Activated naive CD8-positive, alpha-beta T cell treated with anti-CD3 and anti-CD28 coated beads, Interleukin-2, amount 10 ng/mL, durations not matched to agents 7 days and 5 days (primary cell): ENCODE measurements at places on chromosomes 11 and 22. TPM values are rescaled to one million over a fixed set of nuclear protein-coding genes. Genes with fewer than 3 reads are reported as not detected.

DNA sequence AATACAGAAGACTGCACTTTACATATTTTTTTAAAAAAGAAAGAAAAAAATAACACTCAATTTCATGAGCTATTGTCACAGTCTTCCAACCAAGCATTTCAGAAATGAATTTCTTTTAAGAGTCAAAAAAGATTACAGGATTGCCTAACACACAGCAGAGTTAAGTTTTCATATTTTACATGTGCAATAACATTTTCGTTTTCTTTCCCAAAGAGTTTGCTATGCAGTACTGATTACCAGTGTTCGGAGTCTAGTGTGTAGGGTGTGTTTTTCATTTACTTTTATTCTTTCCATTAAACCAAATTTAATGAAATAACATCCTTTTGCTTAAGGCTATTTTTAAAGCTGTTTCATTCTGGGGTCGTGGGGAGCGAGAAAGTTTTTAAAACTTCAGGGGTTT is 53.2 kb downstream of the MN1 start:
- no peaks in the 10 kb centered on the region for H3K36me3 ChIP-seq
- H3K4me1 ChIP-seq, result no peaks in the 10 kb centered on the region
- no peak overlapping the region for H3K27ac ChIP-seq
- DNase-seq, result no peak

GRCh38 chr22:47835726-47836125 is 1073.3 kb downstream of the TBC1D22A start:
- H3K27me3 ChIP-seq, result peaks cover 7% of the 10 kb centered on the region
- no peak for DNase-seq
- H3K4me3 ChIP-seq, result no peak overlapping the region
- no peak overlapping the region for H3K27ac ChIP-seq

GRCh38 chr22:30266445-30267381 is at the start of gene OSM:
Gene OSM, minus strand, starts transcription at chr22:30266851. Its CDS starts 52 bp downstream, at chr22:30266799.
- peaks cover 60% of the 10 kb centered on the region for H3K36me3 ChIP-seq
- no peaks in the 10 kb centered on the region for H3K27me3 ChIP-seq
- H3K27ac ChIP-seq, result peak within 1 kb of the TSS; percentile 97

SLC22A25 gene
- not detected for total RNA-seq

DNA sequence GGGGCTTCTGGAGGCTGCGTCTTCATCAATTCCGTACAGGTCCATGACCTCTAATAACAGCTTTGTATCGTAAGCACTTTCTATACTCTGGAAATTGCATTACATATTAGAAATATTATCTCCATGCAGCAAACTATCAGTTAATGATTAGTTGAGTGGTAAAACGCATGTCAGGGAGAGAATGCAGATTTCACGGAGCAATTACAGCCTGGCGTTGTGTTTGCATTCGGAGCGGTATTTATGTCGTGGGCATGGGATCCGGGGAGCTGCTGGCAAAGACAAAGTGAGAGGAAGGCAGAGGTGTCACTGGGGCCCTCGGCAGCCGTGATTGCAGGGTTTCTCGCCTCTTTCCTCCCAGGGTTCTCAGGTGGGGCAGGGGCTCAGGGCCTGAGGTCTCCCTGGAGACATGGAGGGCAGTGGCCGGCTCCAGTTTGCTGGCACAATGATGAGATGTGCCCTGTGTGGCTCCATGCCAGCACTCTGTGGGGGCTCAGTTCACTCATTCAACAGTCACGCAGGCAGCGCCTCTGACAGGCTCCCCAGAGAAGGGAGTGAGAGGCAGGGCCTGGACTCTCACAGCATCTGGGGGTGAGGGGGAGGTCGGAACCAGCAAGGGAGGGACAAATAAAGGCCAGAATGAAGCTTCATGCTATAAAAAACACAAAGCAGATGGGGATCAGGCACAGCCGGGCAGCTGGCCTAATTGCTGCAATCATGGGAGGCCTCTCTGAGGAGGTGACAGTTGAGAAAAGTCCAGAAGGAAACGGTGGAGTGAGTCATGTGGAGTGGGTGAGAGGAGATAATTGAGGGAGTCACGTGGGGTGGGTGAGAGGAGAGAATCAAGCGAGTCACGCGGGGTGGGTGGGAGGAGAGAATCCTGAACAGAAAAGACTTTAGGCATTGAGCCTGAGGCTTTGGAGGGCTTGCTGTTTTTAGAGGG is 1002.7 kb downstream of the BRD1 start:
- H3K36me3 ChIP-seq, result no peaks in the 10 kb centered on the region
- no peak for DNase-seq
- no peaks in the 10 kb centered on the region for H3K27me3 ChIP-seq
- no peak overlapping the region for H3K4me3 ChIP-seq
- H3K27ac ChIP-seq, result no peak overlapping the region
- no peaks in the 10 kb centered on the region for H3K4me1 ChIP-seq

TRIM48 gene
- total RNA-seq, result not detected

GRCh38 chr11:31646216-31646615 is 136.6 kb downstream of the ELP4 start:
- H3K27me3 ChIP-seq, result no peaks in the 10 kb centered on the region
- H3K4me3 ChIP-seq, result no peak overlapping the region
- H3K36me3 ChIP-seq, result peaks cover 3% of the 10 kb centered on the region
- H3K4me1 ChIP-seq, result no peaks in the 10 kb centered on the region

- no peaks in the 10 kb centered on the region for H3K36me3 ChIP-seq
- no peak for DNase-seq
- no peak overlapping the region for H3K4me3 ChIP-seq
- H3K27ac ChIP-seq, result no peak overlapping the region
- H3K4me1 ChIP-seq, result no peaks in the 10 kb centered on the region
Observed at GRCh38 chr11:64131683-64132190, 34.2 kb downstream of the MACROD1 start.

DNA sequence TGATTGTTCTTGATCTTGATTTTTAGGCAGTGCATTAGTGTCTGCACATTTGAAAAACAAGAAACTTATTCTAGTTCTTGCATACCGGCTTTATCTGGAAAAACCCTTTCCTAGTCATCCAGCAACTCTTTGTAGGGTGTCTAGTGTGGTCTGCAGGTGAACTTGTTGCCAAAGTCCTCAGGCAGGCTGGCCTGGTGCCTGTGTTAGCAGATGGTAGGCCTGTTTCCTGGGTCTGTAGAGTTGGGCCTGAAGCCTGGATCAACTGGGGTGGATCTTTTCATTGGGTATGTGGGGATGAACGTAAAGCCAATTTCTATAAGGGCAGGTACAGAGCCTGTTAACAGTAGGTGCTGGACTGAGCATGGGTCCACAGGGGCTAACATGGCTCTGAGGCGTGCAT is 5.6 kb upstream of the GLYATL1 start:
- no peaks in the 10 kb centered on the region for H3K4me1 ChIP-seq
- DNase-seq, result no peak
- H3K36me3 ChIP-seq, result no peaks in the 10 kb centered on the region
- no peak overlapping the region for H3K4me3 ChIP-seq
- peaks cover 6% of the 10 kb centered on the region for H3K27me3 ChIP-seq

- peaks cover 8% of the 10 kb centered on the region for H3K27me3 ChIP-seq
- H3K36me3 ChIP-seq, result no peaks in the 10 kb centered on the region
- H3K27ac ChIP-seq, result no peak overlapping the region
- no peak overlapping the region for H3K4me3 ChIP-seq
- no peaks in the 10 kb centered on the region for H3K4me1 ChIP-seq
Observed at GRCh38 chr11:73257342-73258103, 14.6 kb upstream of the P2RY6 start.

- no peak overlapping the region for H3K27ac ChIP-seq
- H3K36me3 ChIP-seq, result peaks cover 1% of the 10 kb centered on the region
- H3K4me3 ChIP-seq, result no peak overlapping the region
- H3K4me1 ChIP-seq, result no peaks in the 10 kb centered on the region
- no peak for DNase-seq
- H3K27me3 ChIP-seq, result no peaks in the 10 kb centered on the region
Observed at GRCh38 chr11:27995083-27995482, 112.9 kb downstream of the KIF18A start.
